ENCODE measurements at places on chromosomes 1 and 21. TPM values are rescaled to one million over a fixed set of nuclear protein-coding genes. Genes with fewer than 3 reads are reported as not detected.

OR2T27 gene
- not detected for total RNA-seq

S100A2 gene
- 2.2 TPM for total RNA-seq

RORC gene
- under 0.01 TPM for total RNA-seq

RBP7 gene
- 0.43 TPM for total RNA-seq

SEMA4A gene
- 0.43 TPM for total RNA-seq

OR6K3 gene
- total RNA-seq, result not detected

Data from fibroblast of villous mesenchyme (primary cell).